ENCODE measurements at places on chromosomes 1 and 21.

DNA sequence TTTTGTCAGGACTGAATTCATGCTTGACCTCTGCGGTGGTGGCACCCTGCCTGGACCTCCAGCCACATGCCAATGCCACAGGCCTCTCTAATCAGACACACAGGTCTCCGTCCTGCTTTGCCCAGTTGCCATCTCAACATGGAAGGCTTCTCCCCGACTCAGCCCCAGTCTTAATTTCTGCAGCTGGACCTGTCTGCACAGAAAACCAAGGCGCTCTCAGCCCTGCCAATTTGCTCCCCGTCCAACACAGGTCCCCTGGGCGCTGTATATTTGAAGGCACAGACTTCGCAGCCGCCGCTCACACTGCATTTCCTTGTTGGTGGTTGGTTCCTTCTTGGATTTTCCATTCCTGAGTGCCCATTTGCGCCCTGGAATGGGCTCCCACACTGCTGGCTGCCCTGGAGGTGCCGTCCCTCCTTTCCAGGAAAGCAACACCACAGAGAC, 28.0 kb upstream of the PLEKHG5 start:
- DNase-seq: no peak

DNA sequence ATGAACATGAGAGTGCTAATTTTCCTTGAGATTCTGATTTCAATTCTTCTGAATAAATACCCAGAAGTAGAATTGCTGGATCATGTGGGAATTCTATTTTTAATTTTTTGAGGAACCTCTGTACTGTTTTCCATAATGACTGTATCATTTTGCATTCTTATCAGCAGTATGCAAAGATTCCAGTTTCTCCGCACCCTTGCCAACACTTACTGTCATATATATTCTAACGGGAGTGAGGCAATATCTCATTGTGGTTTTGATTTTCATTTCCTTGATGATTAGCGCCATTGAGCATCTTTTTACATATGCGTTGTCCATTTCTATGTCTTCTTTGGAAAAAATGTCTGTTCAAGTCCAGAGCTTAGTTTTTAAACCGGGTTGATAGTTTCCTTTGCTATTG, 33.2 kb downstream of the VCAM1 start:
- DNase-seq: no peak

- DNase-seq: peak; percentile 44
Observed at GRCh38 chr1:173249349-173249748, 42.2 kb upstream of the TNFSF4 start.

DNA sequence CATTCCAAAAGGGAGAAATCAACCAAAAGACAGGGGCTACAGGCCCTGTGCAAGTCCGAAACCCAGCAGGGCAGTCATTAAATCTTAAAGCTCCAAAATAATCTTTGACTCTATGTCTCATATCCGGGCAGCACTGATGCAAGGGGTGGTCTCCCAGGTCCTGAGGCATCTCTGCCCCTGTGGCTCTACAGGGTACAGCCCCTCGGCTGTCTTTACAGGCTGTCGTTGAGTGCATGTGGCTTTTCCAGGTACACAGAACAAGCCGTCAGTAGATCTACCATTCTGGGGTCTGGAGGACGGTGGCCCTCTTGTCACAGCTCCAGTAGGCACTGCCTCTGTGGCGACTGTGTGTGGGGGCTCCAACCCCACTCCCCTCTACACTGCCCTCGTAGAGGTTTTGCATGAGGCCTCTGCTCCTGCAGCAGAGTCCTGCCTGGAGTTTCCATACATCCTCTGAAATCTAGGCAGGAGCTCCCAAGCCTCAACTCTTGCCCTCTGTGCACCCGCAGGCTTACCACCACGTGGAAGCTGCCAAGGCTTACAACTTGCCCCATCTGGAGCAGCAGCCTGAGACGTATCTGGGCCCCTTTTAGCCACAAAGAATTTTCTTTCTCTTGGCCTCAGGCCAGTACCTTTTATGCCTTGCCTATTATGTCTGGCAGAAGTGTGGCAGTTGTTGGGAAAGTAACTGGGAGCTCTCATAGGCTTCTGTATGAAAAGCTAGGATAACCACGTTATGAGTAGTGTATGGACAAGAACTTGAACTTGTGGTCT, 52.5 kb downstream of the POU2F1 start:
- no peak for DNase-seq

GRCh38 chr1:150972417-150972940, 2.2 kb downstream of the CERS2 start:
- DNase-seq: no peak

DNA sequence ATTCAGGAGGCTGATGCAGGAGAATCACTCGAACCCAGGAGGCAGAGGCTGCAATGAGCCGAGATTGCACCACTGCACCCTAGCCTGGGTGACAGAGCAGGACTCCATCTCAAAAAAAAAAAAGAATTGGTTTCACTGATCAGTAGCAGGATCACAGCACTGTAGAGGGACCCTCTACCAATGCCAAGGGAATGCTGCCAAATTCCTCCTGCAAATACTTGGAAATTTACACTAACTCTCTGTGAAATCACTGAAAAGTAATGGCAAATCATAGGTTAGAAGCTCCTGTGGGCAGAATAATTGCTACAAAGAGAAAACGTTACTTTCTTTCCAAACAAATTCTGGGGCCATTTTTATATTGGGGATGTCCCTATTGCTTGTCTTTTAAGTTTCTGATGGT, 6.7 kb upstream of the GPR25 start:
- DNase-seq: no peak

- peak; percentile 64 for DNase-seq
Observed at GRCh38 chr1:236904892-236905741, 99.1 kb downstream of the MT1HL1 start.

GRCh38 chr1:16013220-16013907, 4.5 kb downstream of the HSPB7 start:
- DNase-seq: peak; percentile 43

DNA sequence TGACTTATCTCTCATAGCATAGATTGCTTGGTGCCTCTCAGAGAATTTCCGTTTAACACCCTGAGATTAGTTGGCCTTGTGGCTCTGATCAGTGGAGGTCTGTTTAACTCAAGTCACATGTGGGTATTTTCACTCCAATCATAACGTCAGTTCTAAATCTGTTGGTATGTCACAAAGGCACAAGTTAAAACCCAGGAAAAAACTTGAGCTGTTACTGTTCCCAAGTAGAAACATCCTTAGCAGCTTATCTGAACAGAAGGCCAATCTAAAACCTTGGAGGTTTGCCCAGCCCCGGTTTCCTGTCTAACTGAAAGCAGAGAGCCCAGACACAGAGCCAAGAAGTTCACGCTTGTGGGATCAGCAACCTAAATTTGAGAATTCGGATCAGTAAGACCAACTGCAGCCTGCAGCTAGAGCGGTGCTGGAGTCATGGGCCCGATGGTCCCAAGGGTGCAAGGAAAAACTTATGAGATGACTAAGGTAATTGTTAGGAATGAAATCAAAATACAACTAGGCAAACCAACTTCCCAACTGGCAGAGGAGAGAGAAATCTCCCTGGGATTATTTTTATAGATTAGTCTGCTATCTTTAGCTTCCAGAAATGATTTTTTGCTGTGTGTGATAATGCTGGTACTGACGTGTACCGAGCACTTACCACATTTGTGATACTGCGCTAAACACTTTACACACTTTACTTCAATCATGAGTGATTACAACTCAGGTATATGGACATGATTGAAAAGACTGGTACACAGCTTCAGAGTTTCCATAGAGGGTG, 90.2 kb upstream of the C1orf21 start:
- DNase-seq: no peak

DNA sequence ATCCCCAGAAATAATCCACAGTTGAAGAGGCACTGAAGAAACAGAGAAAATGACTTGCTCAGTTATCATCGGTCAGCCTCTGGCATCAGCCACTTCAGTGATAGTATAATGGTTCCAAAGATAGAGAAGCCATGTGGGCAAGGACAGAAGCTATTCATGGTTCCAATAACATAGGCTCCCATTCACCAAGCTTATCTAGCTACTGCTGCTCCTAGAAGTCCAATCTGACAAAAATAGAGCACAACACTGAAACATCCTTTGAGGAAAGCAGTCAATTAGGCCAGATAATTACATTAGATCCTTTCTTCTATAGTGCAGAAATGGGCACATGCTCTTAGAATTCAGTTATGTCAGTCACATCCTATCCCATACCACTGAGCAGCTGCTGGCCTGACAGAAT, 33.5 kb upstream of the CRB1 start:
- no peak for DNase-seq

GRCh38 chr1:245409341-245410195, 254.8 kb downstream of the KIF26B start:
- no peak for DNase-seq

DNA sequence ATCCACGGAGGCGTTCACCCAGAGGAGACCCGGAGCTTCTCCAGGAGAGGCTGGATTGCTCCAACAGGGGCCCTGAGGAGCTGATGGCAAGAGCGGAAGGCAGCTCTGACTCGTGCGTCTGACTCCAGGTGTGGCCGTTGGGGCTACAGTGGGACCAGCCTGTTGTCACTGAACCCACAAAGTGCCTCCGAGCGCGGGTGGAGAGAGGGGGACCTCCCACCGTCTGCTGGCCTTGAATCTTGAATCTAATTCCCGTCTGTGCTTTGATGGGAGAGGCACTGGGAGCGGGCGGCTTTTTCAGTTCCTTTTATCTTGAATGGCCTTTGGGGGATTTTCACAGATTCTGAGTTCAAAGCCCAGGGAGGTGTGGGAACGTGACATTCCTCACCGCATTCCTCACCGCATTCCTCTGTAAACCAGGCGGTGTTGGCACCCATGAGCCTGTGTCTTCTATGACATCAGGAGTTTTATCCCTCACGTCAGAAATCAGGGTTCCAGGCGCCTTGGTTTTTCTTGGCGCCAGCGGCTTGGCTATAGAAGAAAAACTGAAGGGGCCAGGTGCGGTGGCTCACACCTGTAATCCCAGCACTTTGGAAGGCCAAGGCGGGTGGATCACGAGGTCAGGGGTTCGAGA, 39.2 kb upstream of the COL18A1 start:
- no peak for DNase-seq

DNA sequence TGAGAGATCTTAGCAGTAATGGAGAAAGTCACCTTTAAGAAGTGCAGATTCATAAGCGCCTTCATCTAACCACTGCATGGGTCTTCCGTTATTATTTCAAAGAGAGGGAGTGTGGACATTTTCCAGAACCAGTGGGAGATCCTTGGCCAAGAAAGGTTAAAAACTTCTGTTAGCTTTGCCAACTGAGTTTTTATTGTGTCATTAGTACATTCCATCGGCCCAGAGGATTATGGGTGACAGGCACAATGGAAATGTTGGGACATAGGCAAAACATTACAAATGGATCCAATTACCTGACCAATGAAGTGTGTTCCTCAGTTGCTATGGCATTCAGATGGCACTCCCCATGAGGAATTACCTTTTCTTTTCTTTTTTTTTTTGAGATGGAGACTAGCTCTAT, 115.5 kb downstream of the PPIAL4G start:
- no peak for DNase-seq

- DNase-seq: no peak
Observed at GRCh38 chr1:234871039-234871709, 257.5 kb downstream of the TOMM20 start.

DNA sequence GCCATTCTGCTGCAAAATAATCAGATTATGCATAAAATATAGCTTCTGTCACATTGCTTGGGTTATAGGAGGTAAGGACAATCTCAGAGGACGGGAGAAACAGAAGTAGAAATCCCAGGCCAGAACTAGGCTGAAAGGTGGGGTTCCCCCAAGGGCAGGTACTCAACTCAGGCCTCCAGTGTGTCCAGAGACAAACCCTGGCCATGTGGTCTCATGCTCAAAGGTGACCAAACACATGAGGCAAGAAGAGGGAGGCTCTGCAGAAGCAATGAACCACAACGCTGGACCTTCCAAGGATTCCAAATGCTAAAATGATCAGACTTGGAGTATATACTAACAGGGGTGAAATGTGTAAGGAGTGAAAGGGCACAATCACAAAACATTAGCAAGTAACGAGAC, 103.8 kb downstream of the DMRTB1 start:
- DNase-seq: no peak

GRCh38 chr1:15023205-15023604, 130.3 kb upstream of the TMEM51 start:
- DNase-seq: peak; percentile 18

DNA sequence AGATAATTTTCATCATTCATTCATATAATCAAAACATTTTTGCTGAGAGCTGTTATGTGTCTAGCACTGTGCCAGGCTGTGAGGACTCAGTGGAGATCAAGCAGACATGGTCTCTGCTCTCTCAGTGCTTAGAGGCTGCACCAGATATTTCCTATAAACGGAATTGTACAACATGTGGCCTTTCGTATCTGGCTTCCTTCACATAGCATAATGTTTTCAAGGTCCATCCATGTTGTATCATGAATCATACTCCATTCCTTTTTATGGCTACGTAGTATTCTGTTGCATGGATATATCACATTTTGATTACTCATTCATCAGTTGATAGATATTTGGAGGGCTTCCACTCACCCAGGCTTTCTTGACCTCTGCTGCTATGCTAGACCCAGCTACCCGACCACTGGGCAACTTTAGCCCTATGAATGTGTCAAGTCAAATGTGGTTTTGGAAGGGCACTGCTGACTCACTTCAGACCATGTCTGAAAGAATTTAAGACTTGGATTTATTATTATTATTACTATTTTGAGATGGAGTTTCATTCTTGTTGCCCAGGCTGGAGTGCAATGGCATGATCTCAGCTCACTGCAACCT, 18.5 kb downstream of the NCF2 start:
- no peak for DNase-seq

GRCh38 chr1:48019714-48020315, 22.6 kb upstream of the TRABD2B start:
- no peak for DNase-seq

GRCh38 chr1:155136748-155137147, 1.1 kb downstream of the SLC50A1 start:
- no peak for DNase-seq

DNA sequence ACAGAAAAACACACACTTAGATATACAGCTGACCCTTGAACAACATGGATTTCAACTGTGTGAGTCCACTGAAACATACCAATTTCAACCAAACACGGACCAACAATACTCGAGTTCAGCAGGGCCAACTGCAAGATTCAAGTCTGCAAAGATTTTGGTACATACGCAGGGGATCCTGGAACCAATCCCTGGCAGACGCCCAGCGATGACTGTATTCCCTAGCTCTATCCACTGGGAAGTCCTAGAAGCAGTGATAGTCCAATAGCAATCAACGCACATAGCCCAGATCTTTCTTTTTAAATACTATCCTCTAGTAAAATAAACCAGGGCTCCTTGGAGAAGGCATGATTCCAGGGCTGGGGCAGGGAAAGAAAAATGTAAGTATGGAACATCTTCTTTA, 9.0 kb downstream of the DDX59 start:
- no peak for DNase-seq

Data from suppressor macrophage treated with lipopolysaccharide for 4 hours (primary cell).